ENCODE measurements at places on chromosomes 3 and 15.

DNA sequence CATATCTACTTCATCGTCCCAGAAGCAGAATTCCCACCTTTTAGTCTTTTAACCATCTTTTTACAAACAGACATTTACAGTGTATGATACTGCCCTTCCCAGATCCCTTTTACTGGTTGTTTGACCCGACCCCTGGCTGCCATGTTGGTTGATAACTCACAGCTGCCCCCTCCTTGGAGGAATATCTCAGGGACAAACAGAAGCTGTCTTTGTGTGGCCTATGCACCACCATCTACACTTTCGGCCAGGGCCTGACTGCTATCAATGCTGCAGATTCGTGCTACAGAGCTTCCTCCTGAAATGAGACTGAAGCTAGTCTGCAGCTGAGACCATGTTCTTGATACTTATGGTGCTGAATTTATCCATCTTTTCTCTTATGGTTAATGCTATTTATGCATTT lies 6.6 kb upstream of the POLQ start:
- DNase-seq = no peak

DNA sequence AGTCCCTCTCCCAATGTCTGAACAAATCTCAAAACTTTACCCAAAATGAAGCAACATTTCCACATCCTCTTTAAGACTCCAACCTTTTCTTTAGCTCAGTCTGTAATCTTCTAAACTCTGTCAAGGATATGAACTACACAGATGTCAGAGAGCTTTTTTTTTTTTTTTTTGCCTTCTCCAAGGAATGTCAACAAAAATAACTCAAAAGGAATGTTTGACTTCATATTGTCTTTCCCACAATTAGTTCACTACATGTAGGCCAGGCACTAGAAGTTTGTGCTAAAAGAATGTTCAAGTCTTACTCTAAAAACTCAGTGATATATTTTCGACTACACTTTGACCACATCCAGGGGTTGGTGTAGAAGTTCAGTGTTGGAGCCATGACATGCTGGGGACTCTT lies 37.1 kb downstream of the ADAMTS9 start:
- DNase-seq = no peak

- peak; percentile 43 for DNase-seq
Measured at GRCh38 chr15:59917504-59918157, 86.5 kb upstream of the FOXB1 start.

GRCh38 chr3:9067352-9067975 lies 104.2 kb upstream of the RAD18 start:
- no peak for DNase-seq

- no peak for DNase-seq
Measured at GRCh38 chr3:140922634-140923033, 19.0 kb upstream of the SLC25A36 start.

DNA sequence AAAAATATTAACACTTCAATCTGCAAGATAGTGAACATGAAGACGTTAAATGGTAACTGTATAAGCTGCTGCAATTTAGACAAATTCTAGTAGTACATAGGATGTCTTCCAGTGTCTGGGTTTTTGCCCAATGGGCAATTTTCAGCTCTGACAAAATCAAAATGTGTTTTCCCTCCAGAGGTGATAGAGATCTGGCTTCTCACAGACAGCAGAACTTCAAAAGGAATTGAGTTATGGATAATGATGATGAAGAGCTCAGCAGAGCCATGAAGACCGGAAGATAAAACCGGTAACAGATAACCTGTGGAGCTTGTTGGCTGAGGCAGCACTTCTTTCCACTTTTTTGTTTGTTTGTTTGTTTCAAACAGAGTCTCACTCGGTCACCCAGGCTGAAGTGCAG lies 89.4 kb upstream of the NTRK3 start:
- DNase-seq = no peak

GRCh38 chr15:26640601-26641000 lies 132.3 kb downstream of the GABRB3 start:
- no peak for DNase-seq

- no peak for DNase-seq
Measured at GRCh38 chr15:73599934-73600333, 33.3 kb downstream of the NPTN start.

GRCh38 chr3:26132942-26133341 lies 343.1 kb downstream of the OXSM start:
- no peak for DNase-seq

DNA sequence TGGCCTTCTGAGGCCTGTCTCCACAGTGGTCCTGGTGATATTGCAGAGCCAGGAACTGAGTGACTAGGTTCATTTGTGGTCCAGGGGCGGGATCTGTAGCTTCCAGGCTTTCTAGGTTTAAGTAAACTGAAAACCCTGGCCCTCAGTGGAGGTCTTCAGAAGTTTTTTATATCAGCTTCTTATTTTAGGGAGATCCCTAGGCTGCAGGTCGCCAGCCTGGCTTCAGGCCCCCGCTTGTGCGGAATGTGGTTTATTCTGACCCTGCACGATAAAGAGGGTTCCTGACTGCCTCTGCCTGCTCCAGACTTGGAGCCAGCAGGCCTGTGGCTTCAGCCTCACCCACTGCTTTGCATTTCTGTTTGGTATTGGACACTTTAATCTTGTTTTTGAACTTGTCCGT lies 133.9 kb upstream of the PLXNA1 start:
- no peak for DNase-seq

GRCh38 chr3:42668413-42668760 lies 14.9 kb downstream of the ZBTB47 start:
- no peak for DNase-seq

GRCh38 chr3:170331143-170331542 lies 26.4 kb upstream of the SKIL start:
- DNase-seq = no peak

- no peak for DNase-seq
Measured at GRCh38 chr15:88491158-88491557, 23.6 kb downstream of the MRPS11 start.

- no peak for DNase-seq
Measured at GRCh38 chr3:55910543-55910942, 423.4 kb upstream of the WNT5A start.

DNA sequence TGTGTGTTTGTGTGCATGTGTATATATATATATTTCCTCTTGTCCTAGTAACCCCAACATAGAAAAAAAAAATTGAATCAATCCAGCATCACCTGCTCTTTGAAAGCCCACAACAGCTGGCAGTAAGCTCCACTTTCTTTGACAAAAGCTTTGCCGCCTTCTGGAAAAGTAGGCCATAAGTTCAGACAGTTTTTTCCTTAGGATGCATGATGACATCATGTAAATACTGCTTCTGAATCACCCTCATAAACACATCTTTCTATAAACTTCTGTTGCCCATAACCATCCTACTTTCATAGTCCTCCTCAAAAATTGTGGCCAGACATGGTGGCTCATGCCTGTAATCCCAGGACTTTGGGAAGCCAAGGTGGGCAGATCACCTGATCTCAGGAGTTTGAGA lies 67.4 kb downstream of the CSNK1G1 start:
- no peak for DNase-seq

- DNase-seq = no peak
Measured at GRCh38 chr3:8854656-8855055, 85.2 kb upstream of the OXTR start.

DNA sequence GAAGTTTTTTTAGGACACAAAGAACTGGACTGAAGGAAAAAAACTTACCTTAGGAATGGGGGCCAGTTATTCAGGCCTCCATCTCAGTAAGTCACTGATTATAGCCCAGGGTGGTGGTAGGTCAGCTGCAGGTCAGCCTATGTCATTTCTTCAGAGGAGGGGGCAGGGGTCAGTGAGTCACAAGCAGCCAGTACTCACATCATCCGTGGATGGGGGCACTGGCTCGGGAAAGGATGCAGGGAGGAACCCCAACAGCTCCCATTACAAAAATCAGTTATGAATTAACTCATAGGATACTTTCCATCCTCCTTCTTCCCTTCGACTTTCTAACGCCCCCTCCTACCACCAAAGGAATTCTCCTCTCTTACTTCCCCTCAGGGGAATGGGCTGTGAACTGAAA lies 578.3 kb downstream of the PDCD6IP start:
- DNase-seq = no peak

GRCh38 chr15:55530861-55531313 lies 22.9 kb upstream of the DNAAF4 start:
- no peak for DNase-seq

DNA sequence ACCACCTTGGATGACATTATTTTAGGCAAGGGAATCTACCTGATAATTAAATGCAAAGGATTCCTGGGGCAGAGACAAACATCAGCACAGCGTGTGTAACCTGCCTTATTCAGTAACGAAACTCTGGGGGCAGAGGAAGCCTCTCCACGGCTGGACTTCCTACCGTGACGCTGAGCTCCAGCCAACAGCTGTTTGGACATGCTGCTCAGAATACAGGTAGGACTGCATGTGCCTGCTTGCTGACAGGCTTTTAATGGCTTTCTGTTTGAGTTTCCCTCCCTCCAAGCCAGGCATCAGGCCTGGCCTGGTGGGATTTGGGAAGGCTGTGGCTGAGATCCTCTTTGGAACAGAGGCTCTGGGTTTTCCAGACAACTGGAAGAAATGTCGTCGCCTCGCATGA lies 150.6 kb downstream of the ADAMTS17 start:
- no peak for DNase-seq

- DNase-seq = no peak
Measured at GRCh38 chr3:130425484-130425883, 80.0 kb downstream of the COL6A5 start.

- no peak for DNase-seq
Measured at GRCh38 chr3:7292362-7292761, 431.4 kb downstream of the GRM7 start.

- DNase-seq = no peak
Measured at GRCh38 chr3:30630238-30631030, 24.0 kb downstream of the TGFBR2 start.

DNA sequence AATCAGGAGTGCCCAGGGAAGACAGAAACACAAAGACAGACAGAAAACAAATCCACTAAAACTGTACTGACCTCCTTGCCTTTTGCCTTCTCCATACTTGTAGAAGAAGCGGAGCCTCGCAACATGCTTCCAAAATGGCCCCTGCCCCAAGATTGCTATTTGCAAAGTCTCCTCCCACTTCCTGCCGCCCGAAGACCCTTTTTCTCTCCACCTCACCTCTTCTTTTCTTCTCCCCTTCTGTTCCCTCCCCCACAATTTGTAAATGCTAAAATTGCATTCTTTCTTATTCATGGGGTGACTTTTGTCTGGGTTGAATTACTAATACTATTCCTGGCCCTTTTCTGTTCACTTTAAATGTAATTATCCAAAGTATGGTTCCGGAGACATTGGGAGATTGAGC lies at the start of gene DPPA4:
Gene DPPA4 (minus strand): TSS at position 154 of the 400 bp plus-strand sequence. CDS start 29 bp downstream, at position 125.
- no peak for DNase-seq

DNA sequence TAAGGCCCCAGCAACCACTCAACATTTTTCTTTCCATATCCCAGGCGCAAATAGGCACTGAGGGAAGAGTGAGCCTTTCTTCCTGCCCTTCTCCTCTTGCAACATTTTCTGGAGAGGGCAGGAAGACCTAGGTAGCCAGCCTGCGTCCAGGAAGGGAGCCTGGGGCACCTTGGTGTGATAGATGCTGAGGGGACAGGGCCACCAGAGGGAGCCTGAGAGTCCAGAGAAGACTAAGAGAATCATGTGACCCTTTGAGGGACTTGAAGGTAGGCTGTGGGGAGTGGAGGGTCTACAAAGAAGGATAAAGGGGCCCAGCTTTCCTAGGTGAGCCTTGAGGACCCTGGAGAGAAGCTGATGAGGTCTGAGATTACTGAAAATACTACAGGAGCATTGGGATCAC lies 346.6 kb downstream of the CNTN6 start:
- no peak for DNase-seq

- no peak for DNase-seq
Measured at GRCh38 chr3:34111361-34111760, 312.9 kb downstream of the PDCD6IP start.

DNA sequence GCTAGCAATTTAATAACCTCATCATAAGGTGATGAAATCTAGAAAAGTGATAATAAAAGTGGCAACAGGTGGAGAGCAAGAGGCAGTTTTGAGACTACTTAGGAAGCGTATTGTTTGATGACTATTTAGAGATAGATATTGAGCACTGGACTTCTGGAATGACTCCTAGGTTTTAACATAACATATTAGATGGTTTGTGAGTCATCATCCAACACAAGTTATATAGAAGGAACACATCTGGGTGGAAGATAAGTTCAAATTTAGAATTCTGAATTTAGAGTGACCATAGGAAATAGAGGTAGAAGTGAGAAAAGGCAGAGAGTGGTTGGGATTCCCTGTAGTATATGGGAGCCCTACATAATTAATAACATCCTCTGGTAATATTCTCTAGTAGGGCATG lies 282.8 kb upstream of the ALCAM start:
- DNase-seq = no peak

- peak; percentile 25 for DNase-seq
Measured at GRCh38 chr3:107431246-107432012, 54.2 kb downstream of the CCDC54 start.

GRCh38 chr3:169509780-169510692 lies 153.5 kb downstream of the MECOM start:
- no peak for DNase-seq

DNA sequence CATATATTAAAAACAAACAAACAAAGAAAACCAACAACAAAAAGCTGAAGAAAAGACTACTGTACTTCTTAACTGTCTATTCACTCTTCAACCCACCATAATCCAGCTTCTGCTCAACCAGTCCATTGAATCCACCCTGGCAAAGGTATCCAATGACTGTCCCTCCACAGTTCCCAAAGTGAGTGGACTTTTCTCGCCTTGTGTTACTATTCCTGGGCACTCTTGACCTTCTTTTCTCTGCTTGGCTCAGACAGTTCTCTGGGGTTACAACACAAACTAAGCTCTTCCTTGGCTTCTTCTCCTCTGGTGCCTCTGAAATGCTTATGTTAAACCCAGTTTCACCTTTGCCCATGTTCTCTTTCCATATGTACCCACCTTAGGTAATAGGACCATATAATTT lies 420.2 kb downstream of the PLCL2 start:
- DNase-seq = no peak

DNA sequence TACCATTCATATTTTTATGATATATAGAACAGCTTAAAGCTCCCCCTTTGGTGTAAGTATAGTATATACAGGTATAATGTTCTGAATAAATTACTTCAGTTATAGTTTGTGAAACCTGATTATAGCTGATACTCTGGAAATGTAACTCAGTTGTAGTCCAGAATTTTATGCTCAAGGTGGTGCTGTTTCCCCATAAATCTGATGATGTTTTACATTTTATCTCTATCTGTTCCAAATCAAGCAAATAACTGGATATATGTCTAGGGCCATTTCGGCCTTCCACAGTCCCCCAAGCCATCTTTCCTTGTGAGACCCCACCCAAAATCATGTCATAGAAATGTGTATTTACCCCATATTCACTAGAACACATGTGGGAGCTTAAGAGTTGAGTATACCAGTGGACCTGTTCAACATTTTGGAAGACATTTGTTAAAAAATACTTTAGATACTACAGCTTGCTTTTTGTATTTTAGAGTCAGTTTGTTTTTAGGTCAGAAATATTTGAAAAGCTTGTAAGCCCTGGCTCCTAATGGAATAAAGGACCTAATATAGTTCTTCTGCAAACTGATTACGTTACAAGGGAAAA lies 107.1 kb downstream of the ATG7 start:
- no peak for DNase-seq

GRCh38 chr3:39189150-39189958 lies 3.0 kb downstream of the XIRP1 start:
- DNase-seq = no peak

- no peak for DNase-seq
Measured at GRCh38 chr3:21542656-21543379, 208.2 kb downstream of the ZNF385D start.

GRCh38 chr3:100811779-100812507 lies 102.6 kb downstream of the TFG start:
- no peak for DNase-seq
